ENCODE measurements at places on chromosomes 5 and 9.

GRCh38 chr5:157859227-157859575, 256 bp upstream of the CLINT1 start:
- no peak for DNase-seq

- peak; percentile 72 for DNase-seq
Measured at GRCh38 chr9:79630521-79631403, 59.0 kb downstream of the TLE4 start.

- no peak for DNase-seq
Measured at GRCh38 chr9:98011122-98011521, 28.0 kb downstream of the ANP32B start.

DNA sequence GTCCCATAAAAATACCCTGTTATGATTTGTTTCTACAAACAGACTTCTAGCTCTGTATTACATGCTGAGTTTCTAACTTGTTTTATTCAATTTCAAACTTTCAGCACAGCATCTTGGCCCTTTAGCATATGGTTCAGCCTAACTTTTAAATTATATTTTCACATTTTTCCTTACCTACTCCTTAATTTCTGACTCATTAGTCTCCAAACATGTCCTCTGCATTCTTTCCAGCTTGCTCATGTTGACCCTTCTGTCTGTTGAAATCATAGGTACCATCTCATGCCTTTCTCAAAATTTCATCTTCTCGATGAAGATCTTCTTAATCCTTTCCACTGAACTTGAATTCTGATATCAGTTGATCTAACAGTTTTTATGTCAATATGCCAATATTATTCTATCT, 200.9 kb upstream of the RIOK2 start:
- DNase-seq: no peak

DNA sequence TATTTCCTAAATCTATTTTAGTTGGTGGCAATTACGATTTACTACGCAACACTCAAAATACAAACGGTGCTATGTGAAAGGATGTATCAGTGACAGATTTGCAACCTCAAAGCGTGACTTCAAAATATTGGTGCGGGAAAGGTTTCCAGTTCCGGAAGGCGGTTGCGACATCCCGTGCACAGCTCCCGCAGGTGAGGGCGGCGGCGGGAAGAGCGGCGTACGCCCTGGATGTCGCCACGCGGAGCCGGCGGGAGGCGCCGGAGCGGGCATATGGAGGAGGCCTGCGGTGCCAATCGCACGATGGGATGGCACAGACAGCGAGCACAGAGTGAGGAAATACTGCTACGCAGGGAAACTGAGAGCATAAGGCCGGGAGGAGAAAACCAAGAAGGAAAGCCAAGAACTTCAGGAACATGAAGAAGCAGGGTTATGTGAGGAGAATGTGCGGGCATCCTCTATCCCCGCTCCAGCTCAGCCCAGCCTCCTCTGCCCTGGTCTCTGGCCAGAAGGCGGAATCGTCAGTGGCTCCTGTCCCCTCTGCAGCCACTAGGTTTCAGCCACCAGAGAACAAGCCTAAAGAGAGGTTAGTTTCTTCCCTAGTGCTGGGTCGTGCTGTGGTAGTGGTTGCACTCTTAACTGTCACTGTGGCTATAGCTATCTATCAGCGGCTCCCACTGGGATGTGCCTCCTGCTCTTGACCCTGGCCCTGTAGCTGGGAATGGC, 378.1 kb upstream of the TLE4 start:
- DNase-seq: no peak

DNA sequence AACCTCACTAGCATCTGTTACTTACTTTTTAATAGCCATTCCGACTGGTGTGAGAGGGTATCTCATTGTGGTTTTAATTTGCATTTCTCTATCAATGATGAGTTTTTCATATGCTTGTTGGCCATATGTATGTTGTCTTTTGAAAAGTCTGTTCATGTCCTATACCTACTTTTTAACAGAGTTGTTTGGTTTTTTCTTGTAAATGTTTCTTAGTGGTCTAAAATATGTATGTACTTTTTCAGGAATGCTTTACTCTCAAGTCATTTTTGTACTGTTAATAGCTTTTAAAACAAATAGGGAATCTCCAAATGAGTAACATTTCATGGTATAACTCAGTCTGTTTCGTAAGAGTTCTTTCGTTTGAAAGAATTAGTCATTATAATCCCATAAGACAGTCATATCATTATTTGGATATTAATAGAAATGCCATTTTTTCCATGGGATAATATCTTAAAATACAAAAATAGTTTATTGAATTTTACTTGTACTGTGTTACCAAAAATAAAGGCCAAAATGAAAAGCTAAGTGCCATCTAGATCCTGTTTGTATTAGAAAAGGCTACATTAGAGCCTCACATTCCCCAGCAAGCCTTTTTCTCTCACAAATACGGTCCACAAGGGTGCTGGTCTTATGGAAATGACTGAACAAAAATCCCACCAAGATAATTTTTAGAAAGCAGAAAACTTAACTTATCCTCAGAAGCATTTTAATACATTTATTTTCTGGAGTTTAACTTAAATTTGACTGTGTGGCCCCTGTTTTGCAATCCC, 247.7 kb downstream of the PJA2 start:
- DNase-seq: peak; percentile 31

GRCh38 chr5:51487952-51488351, 104.7 kb downstream of the ISL1 start:
- no peak for DNase-seq

- peak; percentile 32 for DNase-seq
Measured at GRCh38 chr9:33320568-33321261, 30.4 kb downstream of the NFX1 start.

GRCh38 chr9:126423142-126423915, 96.7 kb downstream of the MVB12B start:
- no peak for DNase-seq

- DNase-seq: no peak
Measured at GRCh38 chr9:128072144-128073021, 4.4 kb downstream of the SLC25A25 start.

GRCh38 chr5:1965925-1966324, 83.2 kb upstream of the IRX4 start:
- DNase-seq: no peak

GRCh38 chr5:142874540-142874939, 104.4 kb downstream of the ARHGAP26 start:
- DNase-seq: no peak

DNA sequence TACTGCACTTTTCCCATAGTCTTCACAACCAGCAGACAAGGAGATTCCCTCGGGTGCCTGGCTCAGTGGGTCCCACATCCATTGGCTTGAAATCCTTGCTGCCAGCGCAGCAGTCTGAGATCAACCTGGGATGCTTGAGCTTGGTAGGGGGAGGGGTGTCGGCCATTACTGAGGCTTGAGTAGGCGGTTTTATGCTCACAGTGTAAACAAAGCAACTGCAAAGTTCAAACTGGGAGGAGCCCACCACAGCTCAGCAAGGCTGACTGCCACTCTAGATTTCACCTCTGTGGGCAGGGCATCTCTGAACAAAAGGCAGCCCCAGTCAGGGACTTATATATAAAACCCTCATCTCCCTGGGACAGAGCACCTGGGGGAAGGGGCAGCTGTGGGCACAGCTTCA, 512.3 kb upstream of the MPDZ start:
- DNase-seq: no peak

DNA sequence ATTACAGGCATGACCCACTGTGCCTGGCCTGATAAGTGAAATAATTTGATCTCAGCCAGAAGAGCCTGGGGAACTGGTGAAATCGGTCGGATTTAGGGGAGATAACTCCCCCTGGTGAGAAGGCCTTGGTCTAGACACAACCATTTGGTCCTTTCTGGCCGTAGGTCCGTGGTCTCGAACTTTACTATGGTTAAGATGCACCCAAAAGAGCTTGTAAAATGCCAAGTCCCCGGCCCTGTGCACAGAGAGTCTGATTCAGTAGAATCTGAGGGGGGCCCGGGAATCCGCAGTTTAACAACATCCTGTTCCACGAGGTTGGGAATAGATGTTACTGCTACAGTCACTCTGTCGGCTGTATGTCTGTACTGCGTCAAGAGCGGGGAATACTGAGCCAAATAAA, 140.7 kb downstream of the C9orf50 start:
- no peak for DNase-seq

DNA sequence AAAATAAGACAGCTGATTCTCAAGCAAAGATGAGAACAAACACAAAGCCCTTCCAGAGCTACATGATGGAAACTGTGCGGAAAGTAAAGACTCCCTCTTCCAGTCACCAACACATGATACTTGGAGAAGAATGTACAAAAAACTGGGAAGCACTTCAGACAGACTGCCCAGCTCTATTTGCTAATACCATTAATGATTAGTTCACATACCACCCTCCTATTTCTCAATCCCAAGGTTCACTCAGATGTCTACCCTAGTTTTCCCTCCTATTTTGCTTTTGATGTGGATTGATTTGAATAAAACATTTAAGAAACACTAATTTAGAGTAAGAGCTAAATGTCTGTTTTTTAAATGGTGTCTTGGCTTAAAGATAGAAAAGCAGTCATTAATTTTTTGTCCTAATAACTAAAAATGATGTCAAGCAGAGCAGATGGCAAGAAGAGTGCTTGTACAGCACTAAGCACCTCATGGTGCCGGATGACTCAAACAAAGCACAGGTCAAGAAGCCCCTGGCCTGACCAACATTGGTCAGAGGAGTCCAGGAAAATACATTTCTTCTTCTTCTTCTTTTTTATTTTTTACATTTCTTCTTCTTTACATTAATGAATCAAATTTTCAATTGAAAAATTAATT, 639.4 kb downstream of the PDE4D start:
- no peak for DNase-seq

- no peak for DNase-seq
Measured at GRCh38 chr9:11352612-11353011, 739.8 kb upstream of the PTPRD start.

DNA sequence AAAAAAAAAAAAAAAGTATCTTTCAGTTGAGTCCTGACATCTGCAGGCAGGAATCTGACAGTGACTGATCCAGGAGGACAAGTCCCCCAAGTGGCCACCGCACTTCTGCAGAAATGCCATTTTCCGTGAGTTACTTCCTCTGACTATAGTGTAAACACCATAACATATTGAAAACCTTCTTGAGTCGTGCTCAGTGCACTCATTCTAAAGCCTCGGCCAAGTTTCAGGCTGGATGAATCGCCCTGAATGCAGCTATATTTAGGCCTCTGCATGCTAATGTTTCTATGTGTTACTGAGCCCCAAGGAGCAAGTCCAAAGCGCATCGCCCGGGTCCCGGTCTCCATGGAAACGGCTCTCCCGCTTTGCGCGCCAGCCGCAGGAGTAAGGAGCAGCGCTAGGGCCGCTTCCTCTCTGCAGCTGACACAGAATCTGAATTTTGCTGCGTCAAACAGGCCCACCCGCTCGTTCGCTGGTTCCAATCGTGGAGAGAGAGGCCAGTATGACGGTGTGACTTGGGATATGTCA, 335.4 kb downstream of the MSX2 start:
- DNase-seq: peak; percentile 27

GRCh38 chr9:114291064-114291474, 31.8 kb upstream of the ORM1 start:
- DNase-seq: peak; percentile 64

- no peak for DNase-seq
Measured at GRCh38 chr5:145925353-145925752, 11.0 kb upstream of the SH3RF2 start.

DNA sequence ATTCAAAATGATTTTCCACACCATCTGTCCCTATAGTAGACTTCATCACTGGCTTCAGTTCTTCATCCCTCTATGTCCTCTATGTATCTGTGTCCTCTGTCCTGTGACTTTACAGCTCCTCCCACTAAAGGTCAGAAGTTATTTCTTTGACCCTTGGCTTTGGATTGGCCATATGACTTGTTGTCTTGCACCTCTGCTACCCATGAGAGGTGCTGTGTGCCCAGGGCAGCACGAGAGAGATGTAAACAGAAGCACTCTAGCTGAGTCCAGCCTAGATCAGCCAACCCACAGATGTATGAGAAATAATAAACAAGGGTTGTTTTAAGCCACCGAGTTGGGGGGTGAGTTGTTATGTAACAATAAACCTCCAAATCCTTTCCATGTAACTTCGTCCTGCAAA, 63.4 kb upstream of the ENTREP1 start:
- no peak for DNase-seq

GRCh38 chr5:94928891-94929290, 310.4 kb downstream of the SLF1 start:
- DNase-seq: no peak

DNA sequence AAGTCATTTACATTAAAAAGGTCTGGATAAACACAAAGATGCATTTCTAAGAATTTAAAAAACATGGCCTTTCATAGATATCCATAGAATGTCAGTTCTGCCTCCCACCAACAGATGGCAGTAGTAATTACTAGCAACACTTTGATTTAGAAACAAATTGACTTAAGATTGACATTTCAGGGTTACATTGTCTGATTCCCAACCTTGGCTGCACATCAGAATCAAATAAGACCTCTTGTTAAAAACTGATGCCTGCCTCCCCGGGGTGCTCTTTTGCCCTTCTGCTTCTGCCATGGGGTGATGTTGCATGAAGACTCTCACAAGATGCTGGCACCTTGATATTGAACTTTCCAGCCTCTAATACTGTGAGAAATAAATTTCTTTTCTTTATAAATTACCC, 146.2 kb upstream of the GPR151 start:
- peak; percentile 37 for DNase-seq

DNA sequence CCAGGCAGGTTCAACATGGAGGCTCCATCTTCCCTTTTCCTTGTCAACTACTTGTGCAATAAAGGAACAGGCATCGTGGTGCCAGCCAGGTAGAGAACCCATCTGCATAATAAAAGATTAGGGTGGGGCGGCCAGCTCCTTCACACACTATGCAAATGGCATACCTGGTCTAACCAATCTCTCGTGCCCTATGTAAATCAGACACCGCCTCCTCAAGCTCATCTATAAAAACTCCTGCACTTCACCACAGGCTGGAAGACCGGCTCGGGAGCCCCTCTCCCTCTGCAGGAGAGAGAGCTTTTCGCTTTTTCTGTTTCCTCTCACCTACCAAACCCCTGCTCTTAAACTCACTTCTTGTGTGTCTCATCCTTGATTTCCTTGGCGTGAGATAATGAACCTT, 244.3 kb upstream of the PUM3 start:
- DNase-seq: no peak

DNA sequence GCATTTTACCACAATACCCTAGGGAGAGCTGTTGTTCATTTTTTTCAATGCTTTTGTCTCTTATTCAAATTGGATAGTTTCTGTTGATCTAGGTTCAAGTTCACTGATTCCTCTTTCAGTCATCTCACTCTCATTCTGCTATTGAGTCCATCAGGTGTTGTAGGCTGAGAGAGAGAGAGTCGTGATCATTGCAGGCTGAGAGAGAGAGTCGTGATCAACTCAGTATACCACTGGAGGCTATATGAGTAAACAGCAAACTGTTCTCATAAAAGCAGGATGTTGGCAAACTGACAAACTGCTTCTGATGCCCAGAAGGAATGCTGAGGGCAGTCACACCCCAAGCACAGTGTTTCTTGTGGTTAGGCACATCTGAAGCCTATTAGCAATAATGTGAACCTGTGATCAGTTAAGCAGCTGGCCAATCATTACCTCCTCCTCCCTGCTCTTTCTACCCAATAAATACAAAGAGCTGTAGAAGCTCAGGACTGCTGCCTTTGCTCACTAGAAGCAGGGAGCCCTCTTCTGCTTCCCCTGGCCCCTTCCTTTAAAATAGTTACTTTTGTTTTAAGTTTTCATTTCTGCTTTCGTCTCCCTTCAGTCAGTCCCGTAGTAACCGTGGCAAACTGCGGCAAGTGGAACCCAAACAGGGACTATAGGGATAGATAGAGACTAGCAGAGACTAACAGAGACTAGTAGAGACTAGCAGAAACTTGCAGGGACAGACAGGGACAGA, 476.1 kb upstream of the ACO1 start:
- no peak for DNase-seq

GRCh38 chr5:43008363-43009153, 31.6 kb downstream of the ANXA2R start:
- DNase-seq: peak; percentile 93
